Daoy (cell line): ENCODE measurements at places on chromosomes 5 and 9.

DNA sequence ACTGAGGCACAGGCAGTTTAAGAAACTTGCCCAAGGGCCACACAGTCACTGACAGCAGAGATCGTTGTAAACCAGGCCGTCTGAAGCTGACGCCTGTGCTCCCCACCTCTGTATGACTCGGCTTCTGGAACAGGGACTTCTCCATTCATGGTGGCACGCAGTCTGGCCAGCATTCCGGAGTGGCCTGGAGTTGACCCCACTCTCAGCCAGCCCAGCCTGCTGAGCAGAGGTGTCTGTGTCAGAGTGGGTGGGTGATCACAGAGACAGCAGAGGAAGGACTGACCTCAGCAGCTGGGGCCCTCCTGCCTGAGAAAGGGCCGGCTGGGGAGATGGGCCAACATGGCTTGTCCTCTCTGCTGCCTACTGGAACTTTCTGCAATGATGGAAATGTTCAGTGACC is 12.6 kb downstream of the LRSAM1 start:
- DNase-seq = no peak

DNA sequence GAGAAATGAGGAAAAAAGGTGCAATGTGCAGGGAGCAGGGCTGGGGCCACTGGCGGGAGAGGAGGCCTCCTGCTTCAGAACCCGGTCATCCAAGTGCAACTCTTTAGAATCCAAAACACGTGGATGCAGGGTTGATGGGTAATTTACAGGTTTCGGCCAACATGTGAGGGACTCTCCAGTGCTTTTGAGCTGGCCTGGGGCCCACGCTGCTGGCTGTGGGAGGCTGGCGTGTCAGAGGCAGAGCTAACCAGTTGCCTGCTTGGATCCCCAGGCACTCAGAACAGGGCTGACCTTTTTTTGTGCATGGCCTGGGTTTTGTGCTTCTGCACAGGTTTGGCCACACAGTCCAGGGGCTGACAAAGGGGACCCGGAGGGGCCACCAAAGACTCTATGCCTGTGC is 61.6 kb downstream of the GADD45G start:
- DNase-seq = no peak

DNA sequence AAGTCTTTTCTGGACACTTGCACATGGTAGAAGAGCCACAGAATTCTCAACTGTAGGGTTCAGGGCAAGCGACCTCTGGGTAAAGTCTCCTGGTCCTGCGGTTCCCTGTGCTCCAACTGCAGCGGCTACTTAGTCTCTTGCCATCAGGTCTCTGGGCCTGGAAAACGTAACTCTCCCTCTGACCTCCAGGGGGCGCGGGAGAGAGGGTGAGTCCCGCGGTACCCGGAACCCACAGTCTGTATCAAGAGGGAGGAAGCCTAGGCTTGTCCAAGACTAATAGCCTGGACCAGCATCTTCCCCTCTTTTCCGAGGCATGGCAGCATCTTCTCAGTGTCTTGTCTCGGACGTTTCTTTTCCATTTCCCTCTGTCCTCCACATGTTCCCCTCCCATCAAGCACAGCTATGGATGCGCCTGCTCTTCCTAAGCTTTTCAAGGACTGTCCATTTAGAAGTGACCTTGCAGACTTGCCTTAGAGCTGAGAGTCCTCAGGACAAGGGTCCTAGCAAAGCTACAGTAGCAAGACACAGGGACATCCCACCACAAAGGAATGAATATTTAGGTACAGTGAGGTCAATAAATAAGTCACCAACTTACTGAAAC is 59.3 kb downstream of the FSTL4 start:
- DNase-seq = peak; percentile 68

DNA sequence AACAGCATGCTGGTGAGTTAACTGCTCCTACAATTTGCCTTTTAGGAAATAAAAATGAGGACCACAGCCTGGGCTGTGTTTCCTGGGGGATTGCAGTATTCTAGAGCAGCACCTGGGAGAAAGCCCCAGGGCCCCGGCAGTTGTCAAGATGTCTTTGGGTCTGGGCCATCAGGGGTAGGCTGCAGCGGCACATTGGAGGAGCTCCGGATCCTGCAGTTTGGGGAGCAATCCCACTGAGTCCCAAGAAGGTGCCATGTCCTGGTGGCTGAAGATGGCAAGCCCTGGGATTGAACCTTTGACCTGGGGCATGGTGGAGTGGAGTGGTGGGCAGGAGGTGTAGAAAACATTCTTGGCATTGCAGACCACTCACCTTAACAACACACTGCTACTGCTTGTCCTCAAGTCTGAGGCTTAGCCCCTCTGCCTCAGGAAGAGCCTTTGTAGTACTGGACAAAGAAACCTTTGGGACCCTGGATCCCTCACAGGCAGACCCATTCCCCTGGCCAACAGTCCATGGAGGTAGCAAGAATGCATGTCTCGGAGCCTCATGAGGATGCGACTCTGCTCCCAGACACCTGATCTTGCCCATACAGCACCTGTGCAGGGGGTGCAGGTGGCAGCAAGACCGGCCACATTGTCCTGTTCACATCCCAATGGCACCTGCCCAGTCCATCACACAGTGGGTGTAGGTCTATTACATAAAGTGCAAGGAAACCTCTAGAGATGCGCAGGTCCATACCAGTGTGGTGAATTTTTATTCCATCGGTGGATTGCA is 159.1 kb upstream of the IRX2 start:
- DNase-seq = no peak

DNA sequence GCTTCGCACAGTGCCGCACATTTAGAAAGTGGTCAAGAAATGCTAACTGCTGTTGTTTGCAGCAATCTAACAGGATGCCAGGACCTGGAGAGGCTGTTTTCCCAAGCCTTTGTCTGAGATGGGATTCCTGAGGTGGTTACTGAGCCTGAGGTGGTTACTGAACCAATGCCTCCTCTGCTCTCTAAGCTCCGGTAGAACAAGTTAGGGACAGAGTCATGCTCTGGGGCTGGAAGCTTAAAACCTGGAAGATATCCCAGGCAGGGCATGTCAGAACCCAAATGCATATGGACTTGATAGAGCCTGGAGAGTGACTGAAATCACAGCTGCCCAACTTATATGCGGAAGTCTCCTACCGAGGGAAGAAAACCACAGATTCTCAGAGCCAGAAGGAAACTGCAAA is 46.5 kb upstream of the FAT2 start:
- DNase-seq = no peak

DNA sequence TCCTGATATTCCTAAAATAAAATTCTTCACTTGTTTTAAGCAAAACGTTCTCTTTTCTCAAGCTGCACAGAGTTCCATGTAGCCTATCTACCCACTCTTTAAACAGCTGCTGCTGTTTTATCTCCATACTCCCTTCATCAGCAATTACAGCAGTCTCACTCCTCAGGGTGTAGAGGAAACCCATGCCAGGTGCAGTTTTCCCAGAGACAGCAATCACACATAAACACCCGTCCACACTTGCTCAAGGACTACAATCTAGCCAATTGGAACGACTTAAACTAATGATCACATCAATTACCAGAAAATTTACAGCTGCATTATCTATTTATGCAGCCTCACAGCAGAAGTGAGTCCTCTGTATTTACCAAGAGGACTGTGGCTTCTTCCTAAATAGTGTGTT is 141.7 kb downstream of the HTR1A start:
- DNase-seq = no peak

- DNase-seq = peak; percentile 10
Measured at GRCh38 chr5:128464596-128464995, 73.4 kb downstream of the FBN2 start.

- DNase-seq = no peak
Measured at GRCh38 chr5:28249771-28250415, 1211.5 kb upstream of the CDH9 start.

DNA sequence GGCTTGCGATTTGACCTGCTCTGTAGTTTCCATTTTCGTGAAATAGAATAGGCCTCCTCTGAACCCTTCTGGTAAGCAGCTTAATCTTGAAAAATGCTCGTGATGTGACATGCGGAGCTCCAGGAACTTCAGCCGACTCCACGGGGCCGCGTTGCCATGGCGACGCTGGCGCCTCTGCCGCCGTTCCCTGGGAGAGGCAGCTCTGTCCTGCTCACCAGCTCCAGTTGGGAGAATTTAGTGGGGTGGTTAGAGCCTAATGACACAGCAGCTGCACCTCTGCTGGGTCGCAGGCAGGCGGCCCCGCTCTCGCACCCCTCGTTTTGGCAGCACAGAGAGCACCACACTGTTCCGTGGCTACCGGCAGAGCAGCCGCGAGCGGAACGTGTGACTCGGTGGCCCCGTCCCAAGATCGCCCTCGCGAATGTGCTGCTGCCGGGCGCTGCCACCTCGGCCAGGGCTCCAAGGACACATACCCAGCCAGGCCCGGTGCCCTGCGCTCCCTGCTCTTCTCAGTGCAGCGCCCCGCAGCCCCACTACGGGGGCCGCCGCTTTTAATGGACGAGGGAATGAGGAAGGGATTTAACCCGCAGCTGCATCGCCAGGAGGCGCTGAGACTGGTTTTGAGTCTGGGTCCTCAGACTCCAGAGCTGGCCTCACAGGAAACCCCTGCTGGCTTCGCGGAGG is 131.2 kb upstream of the LMX1B start:
- peak; percentile 36 for DNase-seq

GRCh38 chr5:10933121-10933520 is 172.1 kb upstream of the DAP start:
- no peak for DNase-seq

- DNase-seq = no peak
Measured at GRCh38 chr9:15361737-15362136, 54.7 kb upstream of the TTC39B start.

GRCh38 chr5:149452007-149452664 is 73.0 kb upstream of the IL17B start:
- DNase-seq = peak; percentile 69

GRCh38 chr9:107624234-107624948 is 134.8 kb upstream of the KLF4 start:
- peak; percentile 84 for DNase-seq

- DNase-seq = peak; percentile 76
Measured at GRCh38 chr5:35852084-35852734, 4.5 kb upstream of the IL7R start.
